Testis (tissue), 5 donors: ENCODE measurements at places on chromosomes 13 and 19. TPM values are rescaled to one million over a fixed set of nuclear protein-coding genes. Genes with fewer than 3 reads are reported as not detected.
A peak's percentile ranks its signal among the peaks of the same experiment; 100 is the strongest.

The RFXANK gene
- total RNA-seq: 40.4 TPM

GRCh38 chr13:107847406-107847805, 367.9 kb downstream of the LIG4 start:
- H3K27me3 ChIP-seq: no peaks in the 10 kb centered on the region
- no peaks in the 10 kb centered on the region for H3K36me3 ChIP-seq
- H3K4me3 ChIP-seq: no peak overlapping the region
- H3K4me1 ChIP-seq: peaks cover 6% of the 10 kb centered on the region

DNA sequence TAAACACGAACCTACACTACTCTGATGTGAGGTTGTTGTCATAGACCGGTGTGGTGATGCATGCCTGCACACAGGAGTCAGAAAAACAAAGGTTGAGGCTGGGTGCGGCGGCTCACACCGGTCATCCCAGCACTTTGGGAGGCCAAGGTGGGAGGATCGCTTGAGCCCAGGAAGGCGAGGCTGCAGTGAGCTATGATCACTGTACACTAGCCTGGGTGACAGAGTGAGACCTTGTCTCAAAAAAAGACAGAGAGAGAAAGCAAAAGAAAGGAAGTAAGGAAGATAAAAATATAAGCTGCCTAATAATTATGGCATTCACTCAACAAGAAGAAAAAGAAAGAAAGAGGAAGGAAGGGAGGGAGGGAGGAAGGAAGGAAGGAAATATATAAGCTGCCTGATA, 9.3 kb downstream of the GP6 start:
- DNase-seq: no peak
- no peaks in the 10 kb centered on the region for H3K36me3 ChIP-seq
- H3K27me3 ChIP-seq: no peaks in the 10 kb centered on the region
- H3K4me1 ChIP-seq: no peaks in the 10 kb centered on the region

The ATP8B3 gene
- 33.2 TPM for total RNA-seq

GRCh38 chr19:48921721-48922500, 11.6 kb upstream of the DHDH start:
- DNase-seq: no peak
- no peaks in the 10 kb centered on the region for H3K27me3 ChIP-seq
- H3K27ac ChIP-seq: no peak overlapping the region
- no peak overlapping the region for H3K4me3 ChIP-seq
- H3K36me3 ChIP-seq: no peaks in the 10 kb centered on the region

The ETV2 gene
- total RNA-seq: 14.4 TPM

DNA sequence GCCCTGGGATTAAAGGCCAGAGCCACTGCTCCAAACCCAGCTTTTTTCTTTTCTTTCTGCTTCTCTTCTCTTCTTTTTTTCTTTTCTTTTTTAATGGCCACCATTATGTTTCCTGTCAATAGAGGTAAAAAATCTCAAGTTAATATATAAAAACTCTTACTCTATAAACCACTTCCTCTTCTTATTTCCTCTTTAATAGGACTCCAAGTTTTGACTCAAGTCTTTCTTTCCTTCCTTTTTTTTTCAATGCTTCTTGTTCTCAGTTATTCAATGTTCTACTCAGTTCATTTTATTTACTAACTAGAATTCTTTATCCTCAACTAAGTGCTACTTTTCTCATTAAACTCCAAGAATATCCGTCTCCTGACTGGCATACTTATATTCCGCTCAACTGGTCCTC, 27.1 kb upstream of the MYCBP2 start:
- no peaks in the 10 kb centered on the region for H3K4me1 ChIP-seq
- no peak overlapping the region for H3K27ac ChIP-seq
- H3K36me3 ChIP-seq: no peaks in the 10 kb centered on the region
- DNase-seq: no peak
- H3K27me3 ChIP-seq: no peaks in the 10 kb centered on the region

The OR10H1 gene
- 0.39 TPM for total RNA-seq

The SOX1 gene
- 4.6 TPM for total RNA-seq

DNA sequence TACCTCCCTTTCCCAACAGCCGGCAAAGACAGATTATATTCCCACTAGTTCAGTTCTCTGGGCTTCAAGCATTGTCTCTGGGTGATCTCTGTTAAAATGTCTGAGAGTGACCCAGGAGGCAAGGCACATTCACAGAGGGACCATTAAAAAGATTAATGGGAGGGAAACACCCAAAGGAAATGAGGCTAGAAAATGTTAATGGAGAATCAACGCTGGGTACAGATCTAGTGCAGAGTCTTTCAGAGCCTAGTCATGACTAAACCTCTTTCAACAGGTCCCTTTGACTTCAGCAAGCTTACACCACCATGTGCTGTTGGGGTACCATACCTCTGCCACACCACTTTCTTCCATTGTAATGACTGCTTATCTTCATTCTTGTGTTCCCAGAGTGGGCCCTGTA, 358.6 kb downstream of the DCT start:
- no peaks in the 10 kb centered on the region for H3K36me3 ChIP-seq
- no peak overlapping the region for H3K4me3 ChIP-seq
- DNase-seq: no peak
- H3K4me1 ChIP-seq: no peaks in the 10 kb centered on the region

The FREM2 gene
- 4.4 TPM for total RNA-seq

- peak; percentile 48 for DNase-seq
- H3K27ac ChIP-seq: peak overlapping the region; percentile 65
- peaks cover 8% of the 10 kb centered on the region for H3K4me1 ChIP-seq
- H3K4me3 ChIP-seq: peak overlapping the region; percentile 48
- H3K36me3 ChIP-seq: no peaks in the 10 kb centered on the region
Measured at GRCh38 chr19:33302974-33303790, 848 bp upstream of the CEBPA start.

- DNase-seq: no peak
- peaks cover 3% of the 10 kb centered on the region for H3K4me1 ChIP-seq
- no peaks in the 10 kb centered on the region for H3K36me3 ChIP-seq
Measured at GRCh38 chr13:86052141-86052540, 252.9 kb upstream of the SLITRK6 start.

DNA sequence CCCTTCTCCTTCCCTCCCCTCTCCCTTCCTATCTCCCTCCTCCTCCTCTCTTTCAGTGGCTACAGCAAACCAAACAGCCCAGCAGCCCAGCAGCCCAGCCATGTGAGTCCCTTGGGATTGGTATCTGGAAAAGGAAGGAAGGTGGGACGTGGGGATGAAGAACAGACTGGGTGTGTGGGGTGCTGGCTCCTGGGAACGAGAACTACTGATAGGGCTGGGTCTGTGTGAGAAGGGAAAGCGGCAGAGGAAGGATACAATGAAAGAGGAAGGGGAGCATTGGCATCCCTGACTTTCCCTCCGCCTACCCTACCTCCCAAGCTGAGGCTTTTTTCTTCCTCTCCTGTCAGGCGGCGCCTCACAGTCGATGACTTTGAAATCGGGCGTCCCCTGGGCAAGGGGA, 863 bp downstream of the AURKC start:
- no peaks in the 10 kb centered on the region for H3K36me3 ChIP-seq
- DNase-seq: no peak
- no peaks in the 10 kb centered on the region for H3K4me1 ChIP-seq
- no peak overlapping the region for H3K4me3 ChIP-seq
- no peaks in the 10 kb centered on the region for H3K27me3 ChIP-seq

The DAND5 gene
- 1.4 TPM for total RNA-seq

- H3K4me1 ChIP-seq: peaks cover 15% of the 10 kb centered on the region
- H3K27me3 ChIP-seq: no peaks in the 10 kb centered on the region
- no peak overlapping the region for H3K4me3 ChIP-seq
- no peak for DNase-seq
- H3K36me3 ChIP-seq: no peaks in the 10 kb centered on the region
Measured at GRCh38 chr19:48342841-48343540, 17.6 kb downstream of the EMP3 start.

DNA sequence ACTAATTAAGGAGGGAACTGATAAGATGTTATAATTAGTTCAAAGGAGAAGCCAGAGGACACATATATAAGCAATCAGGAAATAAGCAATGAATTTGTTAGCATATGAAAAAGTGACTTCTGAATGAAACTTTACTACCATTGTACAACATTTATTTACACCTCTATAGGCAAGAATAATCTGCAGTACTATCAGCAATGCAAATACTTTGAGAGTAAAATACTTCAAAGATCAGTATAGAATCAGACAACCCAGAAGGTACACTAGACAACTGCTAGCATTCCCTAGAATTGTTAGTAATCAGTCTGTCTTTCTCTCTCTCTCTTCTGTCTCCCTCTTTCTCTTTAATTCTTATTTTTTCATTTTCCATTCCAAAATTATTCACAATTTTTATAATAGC, 196.8 kb upstream of the ATXN8OS start:
- no peaks in the 10 kb centered on the region for H3K4me1 ChIP-seq
- H3K27me3 ChIP-seq: no peaks in the 10 kb centered on the region
- no peaks in the 10 kb centered on the region for H3K36me3 ChIP-seq

DNA sequence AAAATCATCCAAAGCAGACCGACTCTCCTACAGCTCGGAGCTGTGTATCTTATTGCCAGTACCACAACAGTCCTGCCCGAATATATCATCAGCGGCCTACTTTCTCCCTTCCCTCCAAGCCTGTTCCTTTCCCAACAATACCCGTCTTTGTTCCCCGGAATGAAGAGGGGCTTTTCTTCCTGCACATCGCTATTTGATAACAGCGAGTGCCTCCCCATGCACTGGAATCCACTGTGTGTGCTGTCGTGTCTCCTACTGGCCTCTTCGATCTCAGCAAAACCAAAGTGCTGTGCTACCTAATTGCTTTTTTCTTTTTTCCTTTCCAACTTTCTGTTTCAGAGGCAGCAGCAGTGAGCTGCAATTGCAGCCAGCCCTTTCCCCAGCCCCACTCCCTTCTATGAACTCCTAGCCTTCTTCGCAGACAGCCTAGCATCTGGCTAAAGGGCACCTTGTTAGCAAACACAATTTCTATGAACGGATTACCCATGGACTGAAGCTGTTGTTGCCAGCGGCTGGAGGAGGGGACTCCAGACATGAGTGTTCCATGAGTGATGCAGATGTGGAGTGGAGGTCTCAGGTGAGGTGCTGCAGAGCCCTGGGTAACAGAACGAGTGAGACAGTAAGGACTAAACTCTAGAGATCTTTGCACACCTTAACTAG, 43.4 kb downstream of the EFNB2 start:
- H3K27me3 ChIP-seq: no peaks in the 10 kb centered on the region
- no peaks in the 10 kb centered on the region for H3K36me3 ChIP-seq
- H3K27ac ChIP-seq: peak overlapping the region; percentile 58
- peaks cover 41% of the 10 kb centered on the region for H3K4me1 ChIP-seq
- DNase-seq: peak; percentile 80

The THOP1 gene
- 111 TPM for total RNA-seq

GRCh38 chr19:58582985-58583384, 9.8 kb upstream of the MZF1 start:
- DNase-seq: no peak
- no peaks in the 10 kb centered on the region for H3K36me3 ChIP-seq
- no peak overlapping the region for H3K4me3 ChIP-seq
- H3K27ac ChIP-seq: no peak overlapping the region
- H3K4me1 ChIP-seq: peaks cover 15% of the 10 kb centered on the region

DNA sequence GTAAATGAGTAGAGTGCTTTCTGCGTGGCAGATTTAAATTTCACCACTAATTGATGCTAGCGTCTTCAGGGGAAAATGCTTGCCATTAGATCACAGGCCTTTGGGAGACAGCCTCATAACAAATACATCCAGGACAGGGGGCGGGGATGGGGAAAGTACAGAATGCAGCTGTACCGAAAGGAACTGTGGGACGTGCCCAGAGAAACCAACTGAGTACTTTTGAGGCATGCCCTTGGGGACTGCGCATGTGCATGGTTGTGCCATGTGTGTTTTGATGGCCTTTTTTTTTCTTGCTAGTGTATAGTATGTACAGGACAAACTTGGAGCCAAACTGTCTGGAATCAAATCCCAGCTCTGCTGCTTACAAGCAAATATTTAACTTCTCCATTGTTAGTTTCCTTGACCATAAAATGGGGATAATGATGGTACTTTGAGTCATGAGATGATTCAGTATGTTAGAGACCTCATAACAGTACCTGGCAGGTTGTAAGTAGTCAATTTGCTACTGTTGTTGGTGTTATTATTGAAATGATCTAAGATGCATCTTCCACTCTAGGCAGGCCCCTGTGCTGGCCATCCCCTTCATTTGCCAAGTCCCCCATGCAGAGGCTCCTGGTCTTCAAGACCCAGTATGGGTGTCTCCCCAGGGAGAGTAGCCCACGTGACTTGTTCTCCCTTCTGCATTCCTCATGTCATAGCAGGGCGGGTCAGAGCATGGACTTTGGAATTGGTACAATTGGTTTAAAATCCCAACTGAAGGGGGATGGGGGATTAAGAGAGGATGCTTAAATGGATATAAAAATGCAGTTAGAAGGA, 68.3 kb upstream of the NPAS1 start:
- H3K36me3 ChIP-seq: no peaks in the 10 kb centered on the region
- H3K27me3 ChIP-seq: no peaks in the 10 kb centered on the region
- DNase-seq: no peak
- H3K27ac ChIP-seq: no peak overlapping the region
- peaks cover 14% of the 10 kb centered on the region for H3K4me1 ChIP-seq

GRCh38 chr19:56085571-56086275, 35.4 kb downstream of the ZNF787 start:
- H3K4me3 ChIP-seq: no peak overlapping the region
- peaks cover 5% of the 10 kb centered on the region for H3K4me1 ChIP-seq
- no peaks in the 10 kb centered on the region for H3K27me3 ChIP-seq
- no peaks in the 10 kb centered on the region for H3K36me3 ChIP-seq

- H3K27me3 ChIP-seq: no peaks in the 10 kb centered on the region
- no peaks in the 10 kb centered on the region for H3K4me1 ChIP-seq
- no peak overlapping the region for H3K4me3 ChIP-seq
- no peaks in the 10 kb centered on the region for H3K36me3 ChIP-seq
Measured at GRCh38 chr13:113776231-113777125, 17.5 kb downstream of the TMEM255B start.

DNA sequence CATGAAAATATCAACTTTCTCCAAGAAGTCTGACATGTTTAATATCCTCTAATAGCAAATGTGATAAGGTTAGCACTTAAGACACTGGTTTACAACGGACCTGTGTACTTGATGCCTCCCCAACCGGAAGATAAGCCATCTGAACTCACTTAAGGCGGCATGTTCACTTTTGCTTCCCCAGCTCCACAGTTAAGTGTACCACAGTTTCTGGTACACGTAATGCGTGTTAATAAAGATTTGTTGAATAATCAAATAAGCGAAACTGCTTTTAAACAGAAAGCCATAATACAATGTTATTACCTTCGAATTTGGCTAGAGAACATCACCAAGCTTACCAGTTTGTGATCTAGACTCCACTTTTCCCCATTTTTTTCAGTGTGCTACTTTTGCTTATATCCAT, 1.4 kb upstream of the PAN3 start:
- no peaks in the 10 kb centered on the region for H3K36me3 ChIP-seq
- no peaks in the 10 kb centered on the region for H3K27me3 ChIP-seq
- peaks cover 13% of the 10 kb centered on the region for H3K4me1 ChIP-seq
- H3K4me3 ChIP-seq: peak overlapping the region; percentile 95
- H3K27ac ChIP-seq: peak overlapping the region; percentile 100
- no peak for DNase-seq

DNA sequence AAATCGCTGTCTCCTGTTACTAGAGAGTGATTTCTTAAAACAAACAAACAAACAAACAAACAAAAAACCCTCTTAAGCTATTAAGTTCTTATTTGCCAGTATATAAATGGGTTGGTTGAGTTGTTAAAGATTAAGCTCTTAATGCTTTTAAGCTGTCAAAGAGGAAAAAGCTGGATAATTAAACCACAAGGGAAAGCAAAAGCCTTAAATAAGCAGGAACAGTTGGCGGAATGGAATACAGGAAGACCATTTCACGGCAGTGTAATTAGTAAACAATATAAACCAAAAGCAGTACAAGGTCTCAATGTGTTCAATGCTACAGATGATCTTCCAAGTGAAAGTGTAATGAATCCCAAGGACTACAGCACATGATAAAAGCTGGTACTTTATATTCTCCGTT, 32.2 kb upstream of the GGACT start:
- H3K4me3 ChIP-seq: no peak overlapping the region
- no peaks in the 10 kb centered on the region for H3K36me3 ChIP-seq
- no peak for DNase-seq
- no peaks in the 10 kb centered on the region for H3K27me3 ChIP-seq
- no peak overlapping the region for H3K27ac ChIP-seq
- no peaks in the 10 kb centered on the region for H3K4me1 ChIP-seq
